ENCODE measurements at places on chromosomes 11 and 22. TPM values are rescaled to one million over a fixed set of nuclear protein-coding genes. Genes with fewer than 3 reads are reported as not detected.

GGT5 gene
- total RNA-seq = 0.09 TPM

DNA sequence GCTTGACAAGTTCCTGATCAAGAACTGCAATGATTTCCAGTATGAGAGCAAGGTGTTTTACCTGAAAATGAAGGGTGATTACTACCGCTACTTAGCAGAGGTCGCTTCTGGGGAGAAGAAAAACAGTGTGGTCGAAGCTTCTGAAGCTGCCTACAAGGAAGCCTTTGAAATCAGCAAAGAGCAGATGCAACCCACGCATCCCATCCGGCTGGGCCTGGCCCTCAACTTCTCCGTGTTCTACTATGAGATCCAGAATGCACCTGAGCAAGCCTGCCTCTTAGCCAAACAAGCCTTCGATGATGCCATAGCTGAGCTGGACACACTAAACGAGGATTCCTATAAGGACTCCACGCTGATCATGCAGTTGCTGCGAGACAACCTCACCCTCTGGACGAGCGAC, 12.0 kb downstream of the YWHAH start:
- no peaks in the 10 kb centered on the region for H3K27me3 ChIP-seq
- peaks cover 45% of the 10 kb centered on the region for H3K4me1 ChIP-seq
- H3K4me3 ChIP-seq = no peak overlapping the region
- no peak overlapping the region for H3K27ac ChIP-seq
- no peak for DNase-seq

DNA sequence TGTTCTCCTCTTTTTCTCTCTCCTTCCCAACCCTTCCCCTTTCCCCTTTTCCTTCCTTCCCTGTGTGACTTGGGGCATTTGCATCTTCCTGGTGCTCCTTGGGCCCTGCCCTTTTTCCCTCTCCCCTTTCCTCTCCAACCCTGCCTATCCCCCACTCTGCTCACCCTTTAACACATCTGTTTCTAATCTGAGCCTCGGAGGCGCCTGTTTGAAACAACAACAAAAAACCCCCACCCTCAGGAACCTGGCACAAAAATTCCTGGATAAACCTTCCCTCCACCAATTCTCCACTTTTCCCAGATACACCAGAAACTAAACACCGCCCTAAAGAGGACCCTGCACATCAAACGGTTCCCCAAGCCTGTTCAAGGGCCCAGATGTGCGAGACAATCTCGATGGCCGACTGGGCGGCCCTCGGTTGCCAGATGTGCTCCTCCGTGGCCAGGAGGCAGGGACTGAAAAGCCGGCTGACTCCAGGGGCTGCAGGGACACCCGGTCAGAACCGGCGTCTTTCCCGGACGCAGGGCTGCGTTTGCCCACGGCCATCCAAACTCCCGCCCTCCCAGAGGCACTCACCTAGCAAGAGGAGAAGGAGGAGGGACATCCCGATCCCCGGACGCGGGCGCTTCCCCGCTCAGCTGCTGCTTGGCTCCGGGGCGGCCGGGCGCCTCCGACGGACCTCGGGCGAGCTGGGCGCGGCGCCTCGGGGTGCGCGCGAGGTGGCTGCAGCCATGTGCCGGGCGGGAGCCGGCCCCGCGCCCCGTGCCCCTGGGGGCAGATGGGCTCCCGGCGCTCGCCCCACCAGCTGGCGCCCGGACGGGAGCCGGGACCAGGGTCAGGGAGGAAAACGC, 486 bp downstream of the CLMP start:
- peak overlapping the region; percentile 92 for H3K27ac ChIP-seq
- DNase-seq = peak; percentile 17
- peak overlapping the region; percentile 98 for H3K4me3 ChIP-seq
- no peaks in the 10 kb centered on the region for H3K27me3 ChIP-seq

GRCh38 chr22:27851974-27852746, 50.6 kb upstream of the MN1 start:
- H3K4me3 ChIP-seq = no peak overlapping the region
- peaks cover 40% of the 10 kb centered on the region for H3K4me1 ChIP-seq
- H3K36me3 ChIP-seq = peaks cover 64% of the 10 kb centered on the region
- H3K27me3 ChIP-seq = no peaks in the 10 kb centered on the region
- peak overlapping the region; percentile 24 for H3K27ac ChIP-seq

COMT gene
- total RNA-seq = 306 TPM

OR52B2 gene
- not detected for total RNA-seq

GRCh38 chr11:62926680-62927455, 5.7 kb upstream of the CHRM1 start:
- H3K4me3 ChIP-seq = no peak overlapping the region
- no peak overlapping the region for H3K27ac ChIP-seq
- peaks cover 37% of the 10 kb centered on the region for H3K27me3 ChIP-seq
- no peak for DNase-seq
- no peaks in the 10 kb centered on the region for H3K36me3 ChIP-seq

DNA sequence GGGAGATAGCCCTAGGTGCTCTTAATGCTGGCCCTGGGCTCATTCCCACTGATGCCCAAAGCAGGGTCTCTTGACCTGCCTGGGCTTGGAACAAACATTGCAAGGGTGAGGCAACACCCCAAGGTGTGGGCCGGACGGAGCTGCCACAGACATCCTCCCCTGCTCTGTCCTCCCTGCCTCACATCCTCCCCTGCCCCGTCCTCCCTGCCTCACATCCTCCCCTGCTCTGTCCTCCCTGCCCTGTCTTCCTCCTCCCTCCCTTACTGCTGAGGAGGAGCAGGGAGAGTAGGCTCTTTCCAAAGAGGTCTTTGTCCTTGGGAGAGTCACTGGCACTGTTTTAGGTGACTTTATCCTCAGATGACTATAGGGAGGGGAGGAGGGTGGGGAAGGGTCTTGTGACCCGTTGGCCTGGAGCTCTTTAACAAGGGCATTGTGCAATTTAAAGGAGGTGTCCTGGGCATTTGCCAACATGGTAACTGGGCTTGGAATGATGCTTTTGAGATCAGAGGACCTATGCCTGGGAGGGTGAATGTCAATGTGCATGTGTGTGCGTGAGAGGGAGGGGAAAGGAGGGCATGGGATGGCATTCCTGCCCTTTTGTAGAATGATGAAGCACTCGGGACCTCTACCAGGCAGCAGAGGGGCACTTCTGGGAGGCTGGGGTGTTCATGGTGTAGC, 700 bp downstream of the FAM180B start:
- H3K36me3 ChIP-seq = peaks cover 14% of the 10 kb centered on the region
- no peaks in the 10 kb centered on the region for H3K4me1 ChIP-seq
- H3K27ac ChIP-seq = no peak overlapping the region
- no peak overlapping the region for H3K4me3 ChIP-seq
- no peak for DNase-seq

DNA sequence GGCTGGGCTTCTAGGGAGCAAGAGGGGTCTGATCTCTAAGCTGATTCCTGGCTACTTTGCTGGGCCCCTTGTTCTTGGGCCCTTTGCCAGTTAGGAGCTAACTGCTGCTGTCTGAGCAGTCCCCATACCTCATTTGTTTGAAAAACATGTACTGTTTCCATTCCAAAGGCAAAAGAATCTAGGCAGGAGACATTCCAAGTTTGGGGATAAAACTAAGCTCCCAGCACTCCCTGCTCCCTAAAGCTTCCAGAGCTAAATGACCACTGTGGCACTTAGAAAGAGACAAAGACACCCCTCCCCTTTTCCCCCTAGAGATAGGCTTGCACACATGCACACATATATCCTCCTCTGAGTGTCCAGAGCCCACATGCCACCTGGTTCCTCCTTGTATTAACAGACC, 22.7 kb upstream of the RRM1 start:
- no peaks in the 10 kb centered on the region for H3K36me3 ChIP-seq
- H3K4me3 ChIP-seq = no peak overlapping the region
- H3K4me1 ChIP-seq = peaks cover 26% of the 10 kb centered on the region

GRAP2 gene
- not detected for total RNA-seq

TP53AIP1 gene
- total RNA-seq = not detected

DNA sequence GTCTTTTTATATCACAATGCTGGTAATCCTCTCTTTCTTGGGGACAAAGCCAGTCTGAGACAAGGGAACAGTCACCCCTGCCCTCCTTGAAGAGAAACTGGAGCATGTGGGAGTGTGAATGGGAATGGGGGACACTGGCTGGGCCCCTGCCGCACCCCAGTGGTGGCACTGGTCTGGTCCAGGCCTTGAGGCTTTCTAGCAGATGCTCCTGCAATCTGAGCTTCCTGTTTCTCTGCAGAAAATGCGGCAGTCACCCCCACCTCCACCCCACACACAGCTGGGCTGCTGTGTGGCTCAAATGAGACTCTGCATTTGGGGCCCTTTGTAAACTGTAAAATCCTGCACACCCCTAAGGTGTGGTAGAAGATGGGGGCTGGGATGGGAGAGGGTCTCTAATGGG, 6.6 kb upstream of the MARK2 start:
- peaks cover 11% of the 10 kb centered on the region for H3K4me1 ChIP-seq
- DNase-seq = no peak
- H3K27me3 ChIP-seq = no peaks in the 10 kb centered on the region

GRCh38 chr22:39389420-39389819, 10.2 kb upstream of the TAB1 start:
- DNase-seq = no peak
- H3K27ac ChIP-seq = no peak overlapping the region
- H3K27me3 ChIP-seq = peaks cover 1% of the 10 kb centered on the region
- peaks cover 4% of the 10 kb centered on the region for H3K4me1 ChIP-seq

DNA sequence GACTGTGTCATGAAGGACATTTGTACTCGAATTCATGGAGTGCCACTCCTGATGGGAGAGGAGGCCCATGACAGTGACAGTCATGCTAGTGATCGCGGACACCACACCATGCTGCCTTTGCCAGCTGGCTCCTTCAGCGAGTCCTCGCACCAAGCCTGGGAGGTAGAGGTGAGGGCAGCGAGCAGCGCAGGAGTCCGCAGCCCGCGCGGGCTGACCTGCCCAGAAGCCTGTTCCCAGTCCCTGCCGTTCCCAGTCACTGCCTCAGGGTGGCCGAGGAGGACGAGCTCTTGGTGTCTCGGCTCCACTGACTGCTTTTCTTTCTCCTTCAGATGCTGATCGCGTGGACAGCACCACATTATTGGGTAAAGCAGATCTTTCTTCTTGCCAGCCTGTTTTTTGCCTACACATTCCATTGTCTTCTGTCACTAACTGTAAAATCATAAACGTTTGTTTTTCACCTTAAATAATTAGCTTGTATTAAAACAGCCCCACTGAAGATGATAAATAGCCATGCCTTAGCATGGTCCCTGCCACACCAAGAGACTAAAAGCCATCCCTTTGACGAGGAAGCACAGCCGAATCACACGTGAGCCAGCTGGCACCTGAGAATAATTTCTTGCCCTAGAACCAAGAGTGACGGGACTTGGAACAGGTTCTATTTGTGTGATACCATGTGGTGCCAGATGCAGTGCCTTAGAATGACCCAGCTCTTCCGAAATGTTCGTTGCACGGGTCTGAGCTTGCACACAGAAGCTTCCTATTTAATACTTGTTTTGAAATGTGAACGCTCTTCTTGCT, 25.5 kb downstream of the FAM118A start:
- H3K36me3 ChIP-seq = peaks cover 19% of the 10 kb centered on the region
- DNase-seq = no peak
- H3K4me3 ChIP-seq = no peak overlapping the region
- no peak overlapping the region for H3K27ac ChIP-seq
- no peaks in the 10 kb centered on the region for H3K27me3 ChIP-seq

MYBPC3 gene
- not detected for total RNA-seq

Data from HFFc6 (cell line).